ENCODE measurements at places on chromosomes 3 and 15. TPM values are rescaled to one million over a fixed set of nuclear protein-coding genes. Genes with fewer than 3 reads are reported as not detected.

The ERC2 gene
- 0.36 TPM for total RNA-seq

The SH2D7 gene
- total RNA-seq = not detected

The CHRNA5 gene
- 0.36 TPM for total RNA-seq

The AHSG gene
- total RNA-seq = not detected

The IL12A gene
- total RNA-seq = 4.7 TPM

The IGSF10 gene
- 2.7 TPM for total RNA-seq

The ISLR gene
- total RNA-seq = 77.5 TPM

The COL8A1 gene
- 720 TPM for total RNA-seq

The SLC12A8 gene
- total RNA-seq = 33.0 TPM

The RASGRP1 gene
- 0.36 TPM for total RNA-seq

The RMDN3 gene
- total RNA-seq = 19.9 TPM

The RLBP1 gene
- total RNA-seq = under 0.01 TPM

The ATP13A5 gene
- total RNA-seq = not detected

The RASGRF1 gene
- under 0.01 TPM for total RNA-seq

The GNAI2 gene
- 248 TPM for total RNA-seq

The SPATA12 gene
- not detected for total RNA-seq

The CYP8B1 gene
- total RNA-seq = not detected

The LRRC31 gene
- not detected for total RNA-seq

The ZCWPW2 gene
- 0.88 TPM for total RNA-seq

The ABCC5 gene
- total RNA-seq = 18.0 TPM

The CLRN1 gene
- not detected for total RNA-seq

The EPHA6 gene
- not detected for total RNA-seq

The PLS1 gene
- 1.1 TPM for total RNA-seq

The CAV3 gene
- not detected for total RNA-seq

The CLDN1 gene
- 1.1 TPM for total RNA-seq
